Stimulated activated CD8-positive, alpha-beta memory T cell treated with anti-CD3 and anti-CD28 coated beads, Interleukin-2, amount 100 ng/mL, for 1 hour (primary cell): ENCODE measurements at places on chromosomes 3 and 15.

DNA sequence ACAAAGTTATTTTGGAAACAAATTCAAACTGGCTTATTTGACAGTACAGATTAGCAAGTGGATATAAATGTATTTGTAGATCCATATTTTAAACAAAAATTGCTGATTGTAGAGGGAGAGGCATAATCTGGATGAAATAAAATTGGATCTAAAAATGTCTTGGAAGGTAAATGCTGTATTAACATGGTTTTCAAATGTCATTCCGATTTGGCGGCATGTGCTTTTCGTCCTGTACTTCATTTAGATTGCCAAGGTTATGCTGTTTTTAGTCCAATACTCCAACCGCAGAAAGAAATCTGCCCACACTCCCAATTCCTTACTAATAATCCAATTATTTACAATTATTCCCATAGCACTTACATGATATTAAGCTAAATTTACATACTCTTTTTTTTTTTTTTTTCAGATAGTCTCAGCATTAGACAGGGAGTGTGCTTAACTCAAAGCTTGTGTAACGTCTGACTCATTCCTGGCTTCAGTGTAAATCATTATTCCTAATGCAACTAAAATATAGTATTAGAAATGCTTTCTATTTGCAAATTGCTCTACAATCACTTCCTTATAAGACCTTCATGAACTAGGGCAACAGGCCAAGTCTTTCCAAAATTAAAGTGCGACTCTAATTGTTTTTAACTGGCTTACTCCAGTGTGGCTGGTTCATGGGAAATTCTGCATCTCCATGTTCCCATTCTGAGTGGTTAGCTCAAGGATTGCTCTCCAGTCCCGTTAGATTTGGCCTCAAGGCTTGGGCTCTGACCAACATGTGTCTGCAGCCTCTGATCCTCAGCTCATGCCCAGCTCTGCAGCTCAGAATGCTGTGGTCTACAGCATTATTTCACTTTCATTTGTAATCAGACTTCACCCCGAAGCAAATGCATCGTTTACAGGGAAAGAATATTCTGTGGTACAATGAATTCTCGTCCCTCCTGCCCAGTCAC, 103.9 kb downstream of the FBN1 start:
- DNase-seq, result no peak

DNA sequence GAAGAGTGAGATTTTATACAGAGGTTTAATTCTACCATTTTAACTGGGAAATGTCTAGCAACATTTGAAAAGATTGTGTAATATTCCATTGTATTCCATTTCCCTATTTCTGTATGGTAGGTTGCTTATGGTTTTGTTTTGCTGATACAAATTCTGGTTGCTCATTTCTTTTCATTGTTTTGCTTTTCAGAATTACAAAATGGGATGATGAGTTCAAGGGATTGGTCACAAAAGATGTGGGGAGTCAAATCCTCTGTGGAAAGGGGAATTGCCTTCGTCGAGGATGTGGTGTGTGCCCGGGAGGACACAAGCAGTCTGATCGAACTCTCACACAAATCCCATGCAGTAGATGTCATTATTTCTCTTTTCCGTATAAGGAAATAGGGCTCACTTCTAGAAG, 18.3 kb downstream of the SLCO3A1 start:
- DNase-seq, result no peak

DNA sequence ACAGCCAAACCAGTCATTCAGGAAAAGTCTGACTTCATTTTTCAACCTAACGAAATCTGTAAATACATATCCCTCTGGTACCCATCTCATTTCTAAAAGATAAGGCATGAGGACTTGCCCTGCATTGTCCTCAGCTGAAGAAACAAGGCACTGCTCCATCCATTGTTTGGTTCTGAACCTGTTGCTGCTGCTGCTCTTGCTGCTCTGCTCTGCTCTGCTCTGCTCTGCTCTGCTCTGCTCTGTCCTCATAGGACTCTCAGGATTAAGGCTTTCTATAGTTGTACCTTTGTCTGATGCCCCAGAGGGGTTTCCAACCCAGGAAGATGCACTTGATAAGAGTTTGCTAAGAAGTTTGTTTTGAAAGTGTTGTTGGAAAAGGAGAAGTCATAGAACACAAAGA, 38.2 kb downstream of the CMSS1 start:
- no peak for DNase-seq

- no peak for DNase-seq
These were observed 94.8 kb downstream of the GABRG3 start for GRCh38 chr15:27065785-27066184.

- no peak for DNase-seq
These were observed 130.2 kb upstream of the STRIT1 start for GRCh38 chr3:155423526-155424322.

- no peak for DNase-seq
These were observed 20.0 kb downstream of the TRIM71 start for GRCh38 chr3:32837789-32838188.

DNA sequence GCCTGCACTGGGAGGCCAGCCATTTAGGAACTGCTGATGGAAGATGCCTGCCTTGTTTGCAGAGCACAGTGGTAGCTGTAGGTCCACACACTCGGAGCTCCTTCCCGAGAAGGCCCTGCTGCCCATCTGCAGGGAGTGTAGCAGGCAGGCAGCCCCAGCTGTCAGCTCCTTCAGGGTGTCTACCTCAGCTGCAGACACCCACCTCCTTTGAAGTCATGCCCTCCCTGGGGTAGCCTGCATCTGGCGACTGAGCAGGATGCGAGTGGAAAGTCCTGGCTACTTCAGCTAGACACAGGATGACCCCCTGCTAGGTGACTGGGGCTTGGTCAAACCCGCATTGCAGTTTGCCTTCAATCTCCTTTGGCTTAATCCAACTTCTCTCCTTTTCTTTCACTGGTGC, 93.2 kb upstream of the TLE3 start:
- DNase-seq, result no peak

DNA sequence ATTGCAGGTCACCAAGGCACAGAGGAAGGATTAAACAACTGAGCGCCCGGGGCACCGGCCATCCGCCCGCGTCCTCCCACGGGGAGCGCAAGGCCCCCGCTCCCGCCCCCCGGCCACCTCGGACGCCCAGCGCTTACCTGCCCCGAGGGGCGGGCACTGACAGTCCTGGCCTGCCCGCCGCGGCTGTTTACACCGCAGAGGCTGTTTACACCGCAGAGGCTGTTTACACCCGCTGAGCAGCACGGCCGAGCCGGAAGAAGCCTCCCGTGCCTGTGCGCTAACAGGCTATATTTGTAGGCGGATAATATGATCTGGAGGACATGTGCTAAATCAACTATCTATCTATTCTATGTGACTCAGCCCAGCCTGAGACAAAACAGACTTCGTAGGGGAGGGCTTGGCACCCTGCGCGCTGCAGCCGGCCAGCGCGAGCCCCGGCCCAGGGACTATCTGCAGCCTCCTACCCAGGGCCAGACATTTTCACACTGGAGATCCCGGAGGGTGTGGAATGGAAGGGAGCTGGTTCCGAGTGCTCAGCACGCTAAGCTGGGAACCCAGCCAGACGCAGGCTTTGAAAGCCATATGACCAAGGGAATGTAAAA, at the start of gene LRRC2:
TSS of gene LRRC2 (minus strand) at position 263 of the 602 bp plus-strand sequence. CDS start 14,711 bp downstream, outside the sequence.
- DNase-seq, result no peak

- DNase-seq, result no peak
These were observed 168.0 kb upstream of the STT3B start for GRCh38 chr3:31364711-31365110.

GRCh38 chr3:54123776-54124196, 1.4 kb downstream of the CACNA2D3 start:
- no peak for DNase-seq
